Iris pigment epithelial cell (primary cell): ENCODE measurements at places on chromosomes 7 and 10.
A peak's percentile ranks its signal among the peaks of the same experiment; 100 is the strongest.

GRCh38 chr7:54253036-54253373 lies 289.2 kb upstream of the VSTM2A start:
- no peak for DNase-seq

GRCh38 chr7:115682507-115682906 lies 348.1 kb downstream of the TFEC start:
- DNase-seq: no peak

- DNase-seq: no peak
Measured at GRCh38 chr7:127959770-127960169, 71.5 kb downstream of the LRRC4 start.

- peak; percentile 59 for DNase-seq
Measured at GRCh38 chr10:103044942-103045489, 126.9 kb downstream of the CNNM2 start.

DNA sequence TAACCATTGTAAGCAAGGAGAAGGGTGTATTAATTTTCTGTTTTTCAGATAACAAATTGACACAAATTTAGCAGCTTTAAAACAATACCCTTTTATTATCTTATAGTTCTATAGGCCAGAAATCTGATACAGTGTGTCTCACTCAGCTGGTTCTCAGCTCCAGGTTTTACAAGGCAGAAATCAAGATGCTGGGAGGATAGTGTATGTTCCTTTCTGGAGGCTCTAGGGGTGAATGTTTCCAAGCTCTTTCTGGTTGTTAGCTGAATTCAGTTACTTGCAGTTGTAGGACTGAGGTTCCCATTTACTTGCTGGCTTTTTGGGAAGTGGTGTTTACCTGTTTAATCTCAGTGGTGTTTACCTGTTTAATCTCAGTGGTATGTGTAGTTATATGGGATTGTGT lies 125.4 kb downstream of the ADK start:
- no peak for DNase-seq

- peak; percentile 55 for DNase-seq
Measured at GRCh38 chr7:124908259-124908658, 21.4 kb downstream of the POT1 start.

DNA sequence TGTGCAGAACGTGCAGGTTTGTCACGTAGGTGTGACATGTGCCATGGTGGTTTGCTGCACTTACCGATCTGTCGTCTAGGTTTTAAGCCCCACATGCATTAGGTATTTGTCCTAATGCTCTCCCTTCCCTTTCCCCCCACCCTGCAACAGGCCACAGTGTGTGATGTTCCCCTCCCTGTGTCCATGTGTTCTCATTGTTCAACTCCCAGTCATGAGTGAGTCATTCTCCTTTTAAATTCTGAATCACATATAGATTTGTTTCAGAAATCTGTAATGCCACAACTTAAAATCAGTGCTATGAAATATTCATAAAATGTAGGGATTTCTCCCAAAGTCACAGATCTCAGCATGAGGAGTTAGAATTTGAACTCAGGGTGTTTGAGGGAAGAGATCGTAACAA lies 552.5 kb upstream of the MBL2 start:
- DNase-seq: peak; percentile 5

- no peak for DNase-seq
Measured at GRCh38 chr7:152925412-152926147, 166.0 kb downstream of the ACTR3B start.

- no peak for DNase-seq
Measured at GRCh38 chr10:22640359-22640758, 74.0 kb downstream of the PIP4K2A start.

DNA sequence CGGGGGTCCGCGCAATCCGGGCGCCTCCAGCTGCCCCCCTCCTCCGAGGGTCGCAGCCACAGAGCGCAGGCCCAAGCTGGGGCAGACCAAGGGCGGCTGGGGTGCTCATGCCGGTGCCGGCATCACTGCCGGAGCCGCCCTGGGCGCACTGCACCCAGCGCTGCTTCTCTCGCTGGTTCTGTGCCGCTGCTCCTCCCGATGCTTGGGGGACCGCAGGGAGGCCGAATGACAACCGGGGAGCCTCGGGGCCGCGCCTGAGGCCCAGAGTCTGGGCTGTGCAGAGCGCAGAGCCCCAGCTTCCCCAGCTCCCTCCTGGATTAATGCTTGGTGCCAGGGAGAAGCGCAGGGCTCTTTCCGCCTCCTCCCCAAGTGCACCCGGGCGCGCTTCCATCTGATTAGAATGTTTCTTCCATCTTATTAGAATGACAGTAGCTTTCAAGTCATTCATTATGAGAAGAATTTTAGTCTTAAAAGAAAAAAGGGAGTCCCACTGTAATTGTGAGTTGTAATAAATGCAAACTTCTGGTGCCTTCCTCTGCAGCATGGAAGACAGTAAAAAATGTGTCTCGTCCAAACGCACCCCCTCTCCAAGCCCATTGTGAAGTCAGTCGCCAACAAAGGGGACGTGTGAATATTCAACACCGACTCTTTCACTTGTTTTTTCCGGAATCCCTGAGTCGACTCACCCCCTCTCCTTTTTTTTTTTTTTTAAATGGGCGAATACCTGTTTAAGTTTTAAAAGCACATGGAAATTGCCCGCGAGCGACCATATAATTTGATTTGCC lies 19.5 kb upstream of the PTF1A start:
- no peak for DNase-seq

- DNase-seq: no peak
Measured at GRCh38 chr7:134940729-134941128, 45.6 kb upstream of the AGBL3 start.

DNA sequence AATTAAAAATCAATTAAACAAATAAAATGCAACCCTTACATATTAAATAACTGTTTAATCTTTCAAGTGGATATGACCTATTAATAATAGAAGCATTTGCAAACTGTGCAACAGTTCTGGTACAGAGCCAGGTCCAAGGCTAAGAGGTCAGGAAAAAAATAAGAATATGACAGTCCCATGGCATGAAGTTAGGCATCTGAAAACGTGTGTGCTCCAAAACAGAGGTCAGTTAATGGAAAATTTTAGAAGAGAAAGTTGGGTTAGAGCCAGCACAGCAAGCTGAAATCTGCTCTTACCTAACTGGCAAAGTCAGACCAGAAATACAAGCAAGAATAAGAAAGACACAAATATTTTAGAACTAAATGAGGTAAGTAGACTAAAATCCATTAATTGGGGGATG lies 757.7 kb downstream of the GRM8 start:
- no peak for DNase-seq

GRCh38 chr10:82888809-82889455 lies 1013.9 kb downstream of the NRG3 start:
- DNase-seq: no peak

DNA sequence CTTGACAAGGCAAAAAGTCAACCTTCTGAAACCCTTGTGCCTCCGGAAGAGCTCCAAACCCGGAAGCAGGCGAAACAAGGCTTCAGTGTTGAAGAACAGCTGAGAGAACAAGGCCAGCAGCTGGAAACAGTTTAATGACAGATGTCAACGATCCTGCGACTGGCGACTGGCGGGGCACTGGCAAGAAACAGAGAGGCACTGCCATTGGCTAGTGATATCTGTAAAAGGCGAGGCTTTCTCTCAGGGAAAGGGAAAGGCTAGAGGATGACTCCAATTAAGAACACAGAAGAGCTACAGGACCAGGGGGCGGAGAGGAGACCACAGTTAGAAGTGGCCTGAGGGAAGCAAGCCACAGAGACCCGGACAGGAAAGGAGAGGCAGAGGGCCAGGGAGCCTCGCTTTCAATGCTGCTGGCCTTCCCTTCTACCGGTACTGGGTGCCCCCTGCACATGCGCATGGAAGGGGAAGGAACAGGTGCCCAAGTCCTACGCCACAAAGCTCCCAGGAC lies 19.4 kb downstream of the ITGB1 start:
- DNase-seq: no peak

- peak; percentile 90 for DNase-seq
Measured at GRCh38 chr10:3811291-3811870, 26.4 kb upstream of the KLF6 start.

- DNase-seq: peak; percentile 72
Measured at GRCh38 chr7:137669706-137670105, 177.1 kb downstream of the DGKI start.

GRCh38 chr10:123863721-123864482 lies 27.7 kb downstream of the CPXM2 start:
- DNase-seq: no peak

DNA sequence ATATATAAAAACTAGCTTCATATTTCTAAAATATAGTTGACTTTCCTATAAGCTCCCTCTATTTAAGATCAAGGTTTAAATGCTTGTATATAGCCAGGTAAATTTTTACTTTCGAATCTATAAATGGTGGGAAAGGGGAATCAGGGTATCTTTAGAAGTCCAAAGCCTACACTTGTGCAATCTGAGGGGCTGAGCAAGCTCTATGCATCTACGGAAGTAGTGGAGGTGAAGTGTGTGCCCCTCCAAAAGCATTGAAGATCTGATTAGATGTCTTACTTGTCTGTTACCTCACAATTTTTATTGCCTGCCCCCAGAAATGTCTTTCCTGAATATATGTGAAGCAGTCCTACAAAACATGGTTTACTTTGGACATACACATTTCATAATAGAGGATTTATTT lies 1.6 kb downstream of the AKAP9 start:
- DNase-seq: no peak

GRCh38 chr10:74292871-74293427 lies 141.9 kb downstream of the ADK start:
- peak; percentile 81 for DNase-seq

DNA sequence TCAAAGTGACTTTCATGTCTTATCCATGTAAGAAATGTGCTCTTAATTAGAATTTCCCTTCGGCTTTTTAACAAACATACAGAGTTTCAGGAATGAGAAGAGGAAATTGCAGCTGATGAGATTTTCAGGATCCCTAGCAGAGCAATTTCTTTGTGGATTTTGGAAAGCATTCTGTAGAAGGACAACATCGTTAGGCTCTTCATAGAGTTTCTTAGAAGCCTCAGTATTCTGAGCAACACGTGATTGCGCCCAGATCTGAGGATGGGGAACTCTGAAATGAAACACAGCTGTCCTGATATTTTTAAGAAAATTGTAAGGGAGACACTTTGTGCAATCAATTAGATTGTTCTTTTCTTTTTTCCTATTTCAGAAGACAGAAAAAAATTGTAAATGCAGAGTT lies 85.8 kb downstream of the LHFPL3 start:
- no peak for DNase-seq

GRCh38 chr10:8510471-8510870 lies 456.0 kb downstream of the GATA3 start:
- DNase-seq: no peak

DNA sequence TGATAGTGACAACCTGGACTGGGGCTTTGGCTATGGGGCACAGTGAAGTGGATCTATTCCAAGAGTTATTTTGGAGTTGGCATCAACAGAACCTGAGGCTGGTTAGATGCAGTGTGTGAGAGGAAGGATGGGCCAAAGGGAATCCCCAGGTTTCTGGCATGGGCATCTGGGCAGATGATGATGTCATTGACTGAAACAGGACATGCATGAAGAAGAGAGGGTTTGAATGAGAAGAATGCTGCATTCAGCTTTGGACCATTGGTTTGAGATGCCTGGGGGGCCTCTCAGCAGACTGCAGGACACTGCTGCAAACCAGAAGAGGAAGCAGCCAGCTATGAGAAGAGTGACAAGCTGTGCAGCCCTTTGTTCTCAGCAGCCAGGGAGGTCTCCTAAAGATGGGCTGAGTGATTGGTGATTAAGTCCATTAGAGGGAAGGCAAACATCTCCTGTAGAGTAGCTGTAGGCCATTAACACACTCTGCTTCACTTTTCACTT lies 23.1 kb upstream of the PIK3CG start:
- DNase-seq: no peak

- peak; percentile 18 for DNase-seq
Measured at GRCh38 chr7:46633200-46633599, 712.1 kb upstream of the IGFBP3 start.

DNA sequence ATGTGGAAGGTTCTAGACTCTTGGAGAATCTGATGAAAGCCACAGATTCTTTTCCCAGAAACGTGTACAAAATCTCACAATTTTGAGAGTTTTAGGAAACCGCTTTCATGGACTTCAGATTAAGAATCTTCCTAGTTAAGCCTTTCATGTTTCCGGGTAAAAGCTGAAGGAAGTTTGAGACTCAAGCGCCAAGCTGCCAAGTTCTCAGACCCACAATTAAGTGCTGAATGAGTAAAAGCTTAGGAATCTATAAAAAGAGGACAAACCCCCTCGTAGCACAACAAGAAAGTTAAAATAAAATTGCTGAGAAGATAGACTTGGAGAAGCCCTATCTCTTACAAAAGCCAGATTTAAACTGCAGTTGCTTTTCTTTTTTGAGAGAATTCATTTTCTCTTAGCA lies 99.6 kb downstream of the ST8SIA6 start:
- peak; percentile 12 for DNase-seq

GRCh38 chr7:70316745-70317144 lies 718.5 kb downstream of the AUTS2 start:
- DNase-seq: peak; percentile 1

DNA sequence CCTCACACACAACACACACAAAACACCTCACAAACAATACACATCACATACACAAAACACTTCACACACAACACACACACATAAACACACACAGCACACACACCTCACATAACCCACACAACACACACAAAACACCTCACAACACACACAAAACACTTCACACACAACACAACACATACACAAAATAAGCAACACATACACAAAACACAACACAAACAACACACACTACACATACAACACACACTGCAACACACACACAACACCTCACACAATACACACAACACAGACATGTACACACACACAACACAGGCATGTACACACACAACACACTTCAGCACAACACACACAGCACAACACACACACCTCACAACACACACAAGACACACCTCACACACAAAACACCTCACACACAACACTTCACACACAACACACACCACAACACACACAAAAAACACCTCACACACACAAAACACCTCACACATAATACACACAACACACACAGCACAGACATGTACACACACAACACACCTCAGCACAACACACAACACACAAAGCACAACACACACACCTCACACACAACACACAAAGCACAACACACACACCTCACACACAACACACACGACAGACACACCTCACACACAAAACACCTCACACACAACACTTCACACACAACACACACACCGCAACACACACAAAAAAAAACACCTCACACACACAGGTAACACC lies 107.5 kb downstream of the TNS3 start:
- DNase-seq: no peak

- peak; percentile 90 for DNase-seq
Measured at GRCh38 chr10:3776796-3777571, 8.0 kb downstream of the KLF6 start.

DNA sequence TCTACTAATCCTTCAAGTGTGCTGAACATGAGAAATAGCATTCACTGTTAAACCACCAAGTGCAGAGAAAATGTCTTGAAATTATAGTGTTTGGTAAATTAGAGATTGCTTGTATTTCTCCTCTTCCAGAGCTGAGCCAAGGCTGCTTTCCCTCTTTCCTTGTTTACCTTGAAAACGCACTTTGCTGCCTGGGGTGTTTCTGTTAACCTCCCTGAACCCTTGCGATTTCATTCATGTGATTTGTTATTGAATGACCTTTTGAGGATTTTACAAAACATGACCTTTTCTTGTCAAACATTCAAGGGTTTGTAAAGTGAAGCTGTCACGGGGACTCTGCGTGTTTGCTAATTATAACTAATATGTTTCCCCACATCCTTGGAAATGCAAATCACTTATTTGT lies 169.4 kb downstream of the LRMDA start:
- no peak for DNase-seq
